ENCODE measurements at places on chromosomes 2 and 18.
A peak's percentile ranks its signal among the peaks of the same experiment; 100 is the strongest.

DNA sequence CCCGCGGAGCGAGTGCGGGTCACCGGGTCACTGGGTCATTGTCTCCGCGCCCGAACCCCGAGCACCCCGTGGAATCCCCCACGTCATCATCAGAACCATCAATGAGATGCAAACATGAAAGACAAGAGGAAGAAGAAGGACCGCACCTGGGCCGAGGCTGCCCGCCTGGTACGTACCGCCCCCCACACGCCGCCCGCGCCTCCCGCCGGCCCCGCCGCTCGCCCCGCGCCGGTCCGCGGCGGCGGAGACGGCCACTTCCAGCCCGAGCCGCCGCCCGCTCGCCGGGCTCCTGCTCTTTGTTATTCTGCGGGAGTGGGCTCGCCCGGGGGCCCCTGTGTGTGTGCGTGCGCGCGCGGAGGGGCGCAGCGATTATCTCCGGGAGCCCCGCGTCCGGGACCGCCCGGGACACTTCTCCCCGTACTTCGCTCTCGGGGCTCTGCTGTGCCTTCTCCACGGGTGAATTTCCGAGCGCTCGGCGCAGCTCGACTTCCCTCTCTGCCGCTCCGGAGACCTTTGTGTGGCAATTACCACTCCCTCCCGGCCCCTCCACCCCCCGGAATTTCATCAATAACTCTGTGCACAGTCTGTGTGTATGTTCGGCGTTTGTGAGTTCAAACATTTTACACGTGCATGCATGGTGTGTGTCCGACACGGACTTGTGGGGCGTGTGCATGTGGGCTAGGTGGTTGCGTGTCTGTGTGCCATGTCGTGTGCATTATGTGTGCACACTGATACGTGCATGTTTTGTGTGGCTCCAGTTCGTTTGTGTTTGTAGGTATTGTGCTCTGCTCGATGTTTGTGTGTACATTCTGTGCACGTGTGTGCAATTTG is 714 bp downstream of the ASXL3 start:
- no peak for DNase-seq

DNA sequence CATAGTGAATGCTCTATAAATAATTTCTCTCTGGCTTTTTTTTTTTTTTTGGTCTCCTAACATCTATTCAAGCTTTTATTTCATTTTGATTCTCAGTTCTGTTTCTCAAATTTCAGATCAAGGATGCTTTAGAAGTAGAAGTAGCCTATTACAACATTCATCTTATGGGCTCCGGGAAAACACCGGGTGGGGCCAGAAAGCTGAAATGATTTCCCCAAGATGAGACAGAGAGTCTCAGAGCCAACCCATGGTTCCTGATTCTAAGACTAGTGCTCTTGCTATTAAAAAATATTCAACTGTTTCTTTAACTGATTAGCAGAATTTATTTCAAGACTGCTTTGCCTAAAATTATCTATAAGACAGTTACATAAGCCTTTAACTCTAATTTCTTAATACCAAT is 147.2 kb upstream of the CCDC68 start:
- DNase-seq, result no peak

- DNase-seq, result no peak
These were observed 336.5 kb downstream of the TNS1 start for GRCh38 chr2:217666338-217666737.

DNA sequence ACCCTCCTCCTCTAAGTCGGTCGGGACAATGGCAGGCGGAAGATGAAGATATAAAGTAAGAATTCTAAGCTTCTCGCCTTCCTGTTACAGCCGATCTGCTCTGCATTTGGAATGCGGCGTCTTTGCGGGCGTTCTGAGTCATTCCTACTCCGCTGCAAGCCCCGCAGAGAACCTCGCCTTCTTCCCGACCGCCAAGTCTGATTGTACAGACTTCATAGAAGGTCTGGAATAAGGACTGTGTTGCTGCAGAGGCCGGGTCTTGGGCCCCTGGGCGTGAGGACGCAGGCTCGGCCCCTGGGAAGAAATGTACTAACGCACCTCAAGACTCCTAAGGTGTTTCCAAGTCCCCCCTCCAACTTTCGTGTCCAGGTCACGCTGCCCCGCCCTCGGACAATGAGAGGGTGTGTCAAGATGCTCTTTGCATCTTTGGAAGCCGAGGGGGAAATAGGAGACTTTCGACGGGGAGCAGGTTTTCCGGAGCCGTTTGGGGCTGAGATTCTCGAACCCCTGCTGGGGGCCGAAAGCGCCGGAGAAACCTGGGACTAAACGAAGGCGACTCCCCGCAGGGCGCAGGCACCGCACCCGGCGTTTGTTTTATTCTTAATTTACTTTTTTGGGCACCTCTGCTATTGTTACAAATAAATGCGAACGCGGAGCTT is 12.7 kb upstream of the PAX3 start:
- no peak for DNase-seq

DNA sequence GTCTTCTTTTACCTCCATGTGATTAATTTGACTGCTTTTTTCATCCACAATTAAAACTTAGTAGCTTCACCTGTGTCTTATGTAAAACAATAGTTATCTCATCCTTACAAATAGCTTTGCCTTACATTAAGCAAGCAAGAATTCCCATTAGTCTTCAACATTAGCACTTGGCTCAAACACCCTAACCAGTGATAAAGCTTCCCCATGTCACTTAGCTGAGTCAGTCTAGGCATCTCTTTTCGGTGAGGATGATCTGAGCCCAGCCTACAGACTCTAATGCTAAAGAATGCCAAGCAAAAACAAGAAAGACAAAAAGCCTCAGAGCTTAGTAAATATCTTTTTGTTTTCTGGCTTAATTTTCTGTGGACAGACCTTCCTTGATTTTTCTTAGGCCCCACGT is 26.1 kb downstream of the GAD1 start:
- peak; percentile 29 for DNase-seq

DNA sequence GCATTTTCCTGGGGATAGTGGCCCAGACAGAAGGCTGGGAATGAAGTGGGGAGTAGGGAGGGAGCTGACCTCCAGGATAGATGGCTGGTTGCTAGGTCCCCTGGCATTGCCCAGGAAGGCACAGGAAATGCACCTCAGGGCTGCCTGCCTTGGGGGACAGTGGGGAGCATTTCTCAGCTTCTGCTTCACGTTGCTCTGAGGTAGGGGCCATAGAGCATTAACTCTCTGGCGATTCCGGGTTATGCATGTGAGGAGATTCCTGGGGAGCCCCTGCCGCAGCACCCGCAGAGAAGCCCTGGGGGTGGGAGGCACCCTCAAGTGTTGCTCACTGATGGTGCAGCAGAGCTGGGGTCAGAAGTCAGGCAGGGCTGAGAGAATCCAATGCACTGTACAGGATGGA is 256.5 kb downstream of the CYP26B1 start:
- DNase-seq, result no peak

DNA sequence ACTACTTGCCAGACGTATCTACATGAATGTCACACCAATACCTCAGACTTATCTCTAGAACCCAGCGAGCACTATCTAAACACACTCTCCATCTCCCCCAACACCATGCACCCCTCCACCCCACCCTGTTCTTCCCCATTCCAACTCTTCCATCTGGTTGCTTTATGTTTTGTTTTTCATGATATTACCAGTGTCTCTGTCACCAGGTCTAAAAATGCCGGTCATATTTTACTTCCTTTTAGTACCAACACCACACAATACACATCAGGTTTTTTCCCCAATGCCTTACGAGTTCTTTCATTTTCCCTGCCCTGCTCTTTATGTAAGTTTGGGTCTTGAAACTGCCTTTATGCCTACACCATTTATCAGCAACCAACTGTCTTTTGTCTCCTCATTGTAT is 10.2 kb upstream of the ITGA4 start:
- DNase-seq, result no peak

DNA sequence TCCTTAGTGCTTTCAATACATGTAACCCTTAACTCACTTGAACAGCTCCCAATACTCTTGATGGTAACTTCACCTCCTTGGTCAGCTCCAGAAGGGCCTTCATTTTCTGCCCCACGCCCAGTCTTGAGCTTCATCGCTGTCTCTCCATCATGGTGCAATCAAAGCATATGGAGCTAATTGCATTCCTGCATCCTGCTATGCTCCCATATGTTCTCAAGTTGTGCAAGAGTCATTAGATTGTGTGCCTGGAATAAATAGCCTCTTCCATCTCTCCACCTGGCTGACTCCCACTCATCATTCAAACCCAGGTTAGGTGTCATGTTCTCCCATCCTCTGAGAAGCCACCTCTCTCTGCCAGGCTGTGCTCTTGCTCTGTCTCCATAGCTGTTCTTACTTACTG is 364.5 kb upstream of the RGPD4 start:
- no peak for DNase-seq

GRCh38 chr2:64212346-64212745 is 68.1 kb upstream of the PELI1 start:
- peak; percentile 84 for DNase-seq

- peak; percentile 85 for DNase-seq
These were observed 1074.2 kb upstream of the ZEB2 start for GRCh38 chr2:145593991-145594614.

DNA sequence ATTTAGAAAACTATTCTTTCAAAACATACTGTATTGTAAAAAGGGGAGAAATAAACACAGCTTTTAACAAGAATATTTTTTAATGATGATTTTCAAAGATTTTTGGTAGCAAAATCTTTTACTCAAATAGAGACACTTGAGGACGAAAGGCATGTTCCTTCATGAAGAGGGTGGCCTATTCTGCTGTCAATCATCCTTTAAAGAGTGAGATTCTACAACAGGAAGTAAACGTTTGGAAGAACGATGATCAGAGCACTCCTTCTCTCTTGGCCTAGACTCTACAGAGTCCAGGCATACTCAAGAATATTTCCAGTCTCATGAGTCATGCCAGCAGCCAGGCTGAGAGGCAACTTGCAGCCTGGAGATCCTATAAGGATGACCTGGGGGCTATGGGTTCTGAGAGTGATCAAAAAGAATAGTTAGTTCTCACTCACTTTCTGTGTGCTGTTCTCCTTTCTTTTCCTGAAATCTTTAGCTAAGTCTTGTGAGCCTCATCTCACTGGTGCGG is 62.4 kb upstream of the TCF4 start:
- DNase-seq, result no peak

DNA sequence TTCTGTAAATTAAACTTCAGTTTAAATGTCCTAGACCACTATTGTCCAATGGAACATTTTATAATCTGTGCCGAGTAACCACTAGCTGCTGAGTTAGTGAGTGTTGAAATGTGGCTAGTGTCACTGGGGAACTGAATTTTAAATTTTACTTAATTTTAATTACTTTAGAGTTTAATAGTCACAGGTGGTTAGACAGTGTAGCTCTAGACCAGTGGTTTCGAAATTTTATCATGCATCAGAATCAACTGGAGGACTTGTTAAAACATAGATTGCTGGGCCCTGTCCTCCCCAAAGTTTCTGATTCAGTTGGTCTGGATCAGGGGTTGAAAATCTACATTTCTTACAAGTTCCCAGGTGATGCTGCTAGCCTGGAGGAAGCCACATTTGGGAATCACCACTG is 110.4 kb downstream of the FMNL2 start:
- no peak for DNase-seq

DNA sequence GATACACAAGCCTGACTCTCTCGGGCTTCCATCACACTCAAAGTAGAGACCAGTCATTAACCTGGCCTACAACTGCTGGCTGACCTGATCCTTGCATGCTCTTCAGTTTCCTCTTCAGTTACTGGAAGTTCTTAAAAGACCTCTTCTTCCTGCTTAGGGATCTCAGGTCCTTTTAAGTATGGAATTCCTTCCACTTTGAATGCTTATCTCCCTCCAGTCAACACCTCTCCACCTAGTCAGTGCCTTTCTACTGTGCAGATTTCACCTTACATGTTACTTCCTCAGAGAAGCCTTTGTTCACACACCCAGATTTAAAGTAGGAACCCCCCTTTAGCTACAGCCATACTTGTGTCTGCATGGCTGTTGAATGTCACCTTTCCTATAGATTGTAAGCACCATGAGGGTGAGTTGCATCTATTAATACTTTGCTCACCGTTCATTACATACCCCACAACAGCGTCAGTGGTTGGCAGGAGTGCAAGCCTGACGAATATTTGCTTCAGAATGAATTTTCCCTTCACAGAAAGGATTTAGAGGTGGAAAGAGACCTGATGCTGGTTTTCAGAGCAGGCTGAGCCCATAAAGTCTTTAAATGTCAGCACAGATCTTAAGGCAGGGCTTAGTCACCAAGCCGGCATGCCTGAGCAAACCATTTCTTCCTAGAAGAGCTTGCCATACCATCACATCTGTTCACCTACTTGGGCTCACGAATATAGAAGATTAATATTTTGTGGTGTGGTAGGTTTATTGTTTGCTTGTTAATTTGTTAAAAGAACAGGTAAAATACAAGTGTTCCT is 90.1 kb downstream of the ACVR1 start:
- DNase-seq, result peak; percentile 39

DNA sequence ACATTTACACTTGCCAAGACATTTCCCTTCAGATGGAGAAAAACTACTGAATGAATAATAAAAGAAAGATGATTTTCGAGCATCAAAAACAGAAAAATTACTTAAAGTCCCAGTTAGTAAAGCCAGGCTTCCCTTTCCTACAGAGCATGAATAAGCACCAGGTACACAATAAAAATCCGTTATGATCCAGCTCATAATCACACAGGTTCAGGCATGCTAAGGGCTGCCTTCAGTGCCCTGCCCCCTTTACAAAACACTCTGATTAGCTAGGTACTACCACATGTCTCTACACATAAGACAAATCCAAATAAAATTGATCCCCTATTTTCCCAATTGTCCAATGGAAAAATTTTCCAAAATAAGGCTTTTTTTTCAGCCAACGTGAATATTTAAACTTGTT is 413.2 kb upstream of the LRATD1 start:
- DNase-seq, result no peak

- DNase-seq, result no peak
These were observed 552.5 kb downstream of the DSC3 start for GRCh38 chr18:30489890-30490643.

DNA sequence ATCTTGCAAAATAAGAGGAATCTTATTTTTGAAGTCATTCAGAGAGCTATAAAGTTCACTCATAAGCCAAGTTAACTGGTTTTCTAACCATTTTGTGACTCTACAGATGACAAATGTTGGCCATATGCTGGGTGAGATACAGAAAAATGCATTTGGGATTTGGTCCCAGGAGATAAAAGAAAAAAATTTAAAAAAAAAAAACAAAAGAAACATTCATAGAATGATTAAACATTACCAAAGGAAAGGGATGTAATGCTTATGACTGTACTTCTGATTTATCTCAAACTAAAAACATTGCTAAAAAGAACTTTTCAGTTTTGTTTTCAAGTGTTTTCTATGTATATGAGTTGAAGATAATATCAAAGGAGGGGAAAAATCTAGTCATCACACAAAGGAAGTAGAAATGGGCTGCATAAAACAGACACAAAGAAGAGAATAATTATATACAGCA is 43.1 kb downstream of the PELI1 start:
- peak; percentile 17 for DNase-seq

- no peak for DNase-seq
These were observed 110.0 kb upstream of the ARL4C start for GRCh38 chr2:234606896-234607295.

GRCh38 chr2:53751728-53752127 is 15.9 kb upstream of the CHAC2 start:
- no peak for DNase-seq

- DNase-seq, result no peak
These were observed 450.2 kb downstream of the ERBB4 start for GRCh38 chr2:212088353-212088752.

Measured in astrocyte of the spinal cord (primary cell).